ENCODE measurements at places on chromosomes 2 and 18.
A peak's percentile ranks its signal among the peaks of the same experiment; 100 is the strongest.

- DNase-seq = no peak
Measured at GRCh38 chr18:68480196-68480595, 234.7 kb downstream of the TMX3 start.

GRCh38 chr18:13811993-13812392 is 12.0 kb upstream of the MC5R start:
- peak; percentile 31 for DNase-seq

DNA sequence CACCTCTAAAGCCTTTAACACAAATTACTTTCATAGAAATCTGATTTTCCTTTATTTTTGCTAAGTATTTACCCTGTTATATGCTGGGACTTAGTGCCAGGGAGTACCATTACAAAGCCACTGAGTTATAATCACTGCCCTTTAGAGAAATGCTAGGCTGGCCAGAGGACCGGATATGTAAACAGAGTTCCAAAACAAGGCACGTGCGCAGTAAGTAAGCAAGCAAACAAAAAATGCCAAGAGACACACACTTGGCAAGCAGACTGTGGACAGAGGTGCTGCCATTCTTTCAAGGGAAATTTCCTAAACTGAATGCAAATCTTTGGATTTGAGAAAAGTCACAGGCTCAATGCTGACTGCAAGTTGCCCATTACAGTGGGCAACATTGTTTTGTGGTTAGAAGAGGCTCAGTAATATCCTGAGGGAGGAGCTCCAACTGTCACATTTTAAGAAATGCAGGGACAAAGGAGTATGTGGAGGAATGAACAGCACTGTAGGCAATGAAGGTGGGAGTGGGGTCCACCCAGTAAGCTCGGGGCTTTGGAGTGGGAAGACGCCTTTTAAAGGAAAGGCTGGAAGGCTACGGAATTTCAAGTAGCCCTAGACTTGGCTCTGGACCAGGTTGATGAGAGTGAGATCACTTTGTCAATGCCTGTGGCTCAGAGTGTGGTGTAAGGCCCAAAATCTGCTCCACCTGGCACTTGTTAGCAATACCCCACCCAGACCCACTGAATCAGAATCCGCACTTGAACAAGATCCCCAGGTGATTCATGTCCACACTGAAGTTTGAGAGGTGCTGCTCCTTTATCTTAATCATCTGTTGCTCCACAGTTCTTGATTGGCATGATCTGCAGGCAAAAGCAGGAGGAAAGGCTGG is 2.1 kb upstream of the PARD6G start:
- DNase-seq = no peak

- DNase-seq = no peak
Measured at GRCh38 chr2:54808661-54809060, 85.2 kb downstream of the EML6 start.

- DNase-seq = peak; percentile 76
Measured at GRCh38 chr18:62741118-62741566, 25.8 kb downstream of the PHLPP1 start.
